ENCODE measurements at places on chromosomes 5 and 9. TPM values are rescaled to one million over a fixed set of nuclear protein-coding genes. Genes with fewer than 3 reads are reported as not detected.

- no peaks in the 10 kb centered on the region for H3K27me3 ChIP-seq
- H3K4me3 ChIP-seq = no peak overlapping the region
- no peaks in the 10 kb centered on the region for H3K36me3 ChIP-seq
- DNase-seq = no peak
- H3K27ac ChIP-seq = no peak overlapping the region
Observed at GRCh38 chr5:75319638-75320037, 17.4 kb upstream of the HMGCR start.

The PTGDS gene
- total RNA-seq = 1.2 TPM

DNA sequence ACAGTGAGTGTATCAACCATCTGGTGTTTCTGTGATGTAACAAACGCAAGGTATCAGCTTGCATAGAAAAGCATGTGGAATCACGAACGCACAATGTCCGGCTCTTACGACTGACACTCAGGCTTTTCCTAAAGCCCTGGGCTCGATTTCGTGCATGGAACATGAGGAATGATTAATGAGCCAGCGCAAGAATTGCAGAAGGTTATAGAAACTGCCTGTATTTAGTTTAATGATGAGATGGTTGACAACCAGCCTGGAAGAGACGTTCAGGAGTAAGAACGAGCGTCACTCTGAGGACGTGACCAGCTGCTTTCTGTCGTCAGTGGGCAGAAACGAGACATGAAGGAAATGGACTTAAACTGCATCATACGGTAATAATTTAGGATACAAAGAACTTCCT lies 497.6 kb downstream of the IRX1 start:
- no peaks in the 10 kb centered on the region for H3K36me3 ChIP-seq
- no peak overlapping the region for H3K4me3 ChIP-seq
- no peaks in the 10 kb centered on the region for H3K27me3 ChIP-seq
- no peaks in the 10 kb centered on the region for H3K4me1 ChIP-seq
- DNase-seq = no peak

DNA sequence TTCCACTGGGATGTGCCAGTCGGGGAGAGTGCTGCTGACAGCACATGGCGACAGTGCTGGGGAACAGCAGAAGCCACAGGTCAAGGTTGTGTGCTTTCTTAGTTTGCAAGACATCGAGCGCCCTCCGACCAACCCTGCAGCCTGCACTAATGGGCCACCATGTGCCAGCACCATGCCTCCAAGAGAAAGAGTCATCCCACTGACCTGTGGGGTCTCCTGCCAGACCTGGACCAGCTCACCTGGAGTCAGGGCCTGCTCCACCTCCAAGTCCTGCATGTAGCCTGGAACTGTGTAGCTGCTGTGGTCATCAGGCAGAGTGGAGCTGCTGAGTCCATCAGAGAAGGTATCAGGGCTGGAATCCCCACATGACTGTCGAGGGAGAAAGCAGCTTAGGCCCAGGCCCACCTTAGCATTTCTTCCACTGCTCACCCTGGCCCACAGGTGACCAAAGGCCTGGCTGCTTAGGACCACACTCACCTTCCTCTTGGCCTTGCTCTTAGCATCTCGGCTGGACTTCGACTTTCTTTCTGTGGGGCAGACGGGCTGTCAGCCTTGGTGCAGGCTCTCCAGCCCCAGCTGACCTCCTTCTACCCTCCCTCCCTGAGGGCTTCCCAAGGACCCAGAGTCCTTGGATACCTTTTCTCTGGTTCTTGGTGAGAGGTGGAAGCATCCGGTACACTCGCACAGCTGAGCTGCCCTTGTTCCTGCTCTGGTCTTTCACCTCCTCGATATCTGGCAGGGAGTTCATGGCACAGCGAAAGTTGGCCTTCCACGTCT lies 4.1 kb downstream of the IRF1 start:
- H3K36me3 ChIP-seq = peaks cover 78% of the 10 kb centered on the region
- H3K4me3 ChIP-seq = peak overlapping the region; percentile 92
- peak overlapping the region; percentile 90 for H3K27ac ChIP-seq

The C5orf58 gene
- not detected for total RNA-seq

The CDH12 gene
- total RNA-seq = not detected

The SLC6A7 gene
- not detected for total RNA-seq

DNA sequence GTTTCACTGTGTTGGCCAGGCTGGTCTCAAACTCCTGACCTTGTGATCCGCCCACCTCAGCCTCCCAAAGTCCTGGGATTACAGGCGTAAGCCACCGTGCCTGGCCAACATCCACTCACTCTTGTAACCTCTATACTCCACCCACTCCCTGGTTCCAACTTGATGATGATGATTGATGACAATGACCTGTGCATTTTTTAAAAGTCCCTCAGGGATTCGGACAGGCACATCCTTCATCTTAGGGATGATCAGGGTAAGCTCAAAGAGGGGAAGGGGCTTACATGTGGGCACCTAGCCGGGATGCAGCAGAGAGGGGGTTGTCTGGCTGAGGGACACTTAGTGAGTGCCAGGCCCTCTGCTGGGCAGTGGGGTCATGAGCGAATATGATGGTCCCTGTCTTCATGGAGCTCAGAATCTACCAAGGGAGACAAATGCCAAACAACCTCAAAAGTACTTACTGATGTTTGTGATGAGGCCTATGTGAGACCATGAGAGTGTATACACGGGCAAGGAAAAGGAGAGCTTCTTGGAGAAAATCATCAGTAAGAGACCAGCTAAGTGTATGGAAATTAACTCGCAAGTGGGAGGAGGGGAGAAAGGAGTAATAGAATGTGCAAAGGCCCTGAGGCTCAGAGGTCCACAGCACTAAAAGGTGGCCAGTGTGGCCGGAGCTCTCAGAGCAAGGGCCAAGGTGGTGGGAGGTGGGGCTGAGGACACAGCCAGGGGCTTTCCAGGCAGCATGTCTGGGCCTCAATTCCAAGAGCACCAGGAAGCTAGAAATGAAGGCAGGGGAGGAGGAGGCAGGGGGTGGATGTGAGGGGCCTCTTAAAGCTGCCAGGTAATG lies 27.4 kb downstream of the LHX2 start:
- H3K27me3 ChIP-seq = peaks cover 45% of the 10 kb centered on the region
- H3K4me3 ChIP-seq = no peak overlapping the region
- no peak overlapping the region for H3K27ac ChIP-seq

The PPP3R2 gene
- total RNA-seq = not detected

GRCh38 chr5:179348011-179348530 lies 2.8 kb upstream of the ADAMTS2 start:
- peaks cover 2% of the 10 kb centered on the region for H3K4me1 ChIP-seq
- H3K4me3 ChIP-seq = no peak overlapping the region
- H3K27me3 ChIP-seq = peaks cover 38% of the 10 kb centered on the region
